Fibroblast of upper back skin (primary cell): ENCODE measurements at places on chromosomes 11 and 22.

DNA sequence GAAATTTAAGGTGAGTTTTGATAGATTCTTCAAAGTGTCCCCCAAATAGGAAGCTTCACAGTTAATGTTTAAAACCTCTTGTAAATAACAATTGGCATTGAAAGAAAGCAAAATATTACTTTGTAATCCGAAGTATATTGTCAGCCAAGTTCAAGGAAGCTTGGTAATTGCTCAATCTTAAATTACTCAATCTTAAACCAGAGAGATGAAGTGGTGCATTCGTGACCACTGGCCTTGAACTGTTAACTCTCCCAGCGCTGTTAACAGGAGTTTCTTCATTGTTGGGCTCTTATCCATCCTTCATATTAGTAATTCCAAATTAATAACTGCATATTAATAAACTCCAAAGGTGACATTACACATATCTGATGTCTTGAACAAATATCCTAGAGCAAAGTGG, 20.6 kb upstream of the FDX1 start:
- peak; percentile 2 for DNase-seq

DNA sequence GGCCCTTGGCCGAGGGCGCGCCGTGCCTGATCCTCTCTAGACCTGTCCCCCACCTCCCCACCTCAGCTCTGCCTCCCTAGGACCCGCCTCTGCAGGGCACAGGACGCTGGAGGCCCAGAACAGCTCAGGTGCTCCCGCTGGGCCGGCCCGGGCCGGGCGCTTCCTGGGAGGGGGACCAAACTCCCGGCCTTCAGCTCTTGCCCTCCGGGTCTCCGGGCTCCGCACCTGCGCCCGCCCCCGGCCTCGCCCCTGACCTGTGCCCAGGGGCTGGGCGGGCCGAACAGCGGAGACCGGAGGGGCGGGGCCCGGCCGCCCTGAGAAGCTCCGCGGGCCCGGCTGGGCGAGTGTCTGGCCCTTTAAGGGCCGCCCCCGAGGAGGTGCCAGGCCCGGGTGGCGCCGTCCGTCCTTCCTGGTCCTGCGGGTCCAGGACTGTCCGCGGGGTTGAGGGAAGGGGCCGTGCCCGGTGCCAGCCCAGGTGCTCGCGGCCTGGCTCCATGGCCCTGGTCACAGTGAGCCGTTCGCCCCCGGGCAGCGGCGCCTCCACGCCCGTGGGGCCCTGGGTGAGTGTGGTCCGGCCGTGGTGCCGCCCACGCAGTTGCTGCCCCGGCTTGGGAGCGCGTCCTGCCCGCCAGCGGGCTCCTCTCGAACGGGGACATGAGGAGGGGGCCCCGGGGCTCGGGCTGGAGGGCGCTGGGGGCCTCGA, at the start of gene SSH3:
Gene SSH3 (plus strand): TSS at position 399 of the 703 bp plus-strand sequence. CDS start 96 bp downstream, at position 495.
- peak; percentile 30 for DNase-seq

DNA sequence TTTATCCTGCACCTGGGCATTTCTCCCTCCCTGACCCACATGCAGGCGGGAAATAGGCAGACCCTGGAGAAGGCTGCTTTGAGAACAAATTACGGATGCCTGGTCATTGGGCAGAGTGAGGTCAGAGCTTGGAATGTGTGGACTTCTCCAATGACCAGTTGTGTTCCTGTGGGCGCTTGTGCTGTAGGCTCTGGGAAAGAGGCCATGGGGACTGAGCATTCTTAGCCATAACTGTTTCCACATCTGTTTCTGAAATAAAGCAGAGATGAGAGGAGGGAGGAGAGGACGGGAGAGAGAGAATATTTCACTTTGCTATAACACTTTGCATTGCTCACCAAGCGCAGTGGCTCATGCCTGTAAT, 11.2 kb upstream of the TMEM184B start:
- DNase-seq, result peak; percentile 79

- no peak for DNase-seq
Observed at GRCh38 chr11:111298413-111299100, at the start of gene POU2AF3. POU2AF3 (plus strand) TSS chr11:111298546; CDS start chr11:111298582, 36 bp downstream.

GRCh38 chr11:47688991-47689390, 26.2 kb downstream of the AGBL2 start:
- DNase-seq, result no peak

- DNase-seq, result no peak
Observed at GRCh38 chr11:95140397-95141033, 50.9 kb downstream of the ENDOD1 start.

GRCh38 chr11:31827455-31828206, 16.5 kb upstream of the PAX6 start:
- DNase-seq, result peak; percentile 28

DNA sequence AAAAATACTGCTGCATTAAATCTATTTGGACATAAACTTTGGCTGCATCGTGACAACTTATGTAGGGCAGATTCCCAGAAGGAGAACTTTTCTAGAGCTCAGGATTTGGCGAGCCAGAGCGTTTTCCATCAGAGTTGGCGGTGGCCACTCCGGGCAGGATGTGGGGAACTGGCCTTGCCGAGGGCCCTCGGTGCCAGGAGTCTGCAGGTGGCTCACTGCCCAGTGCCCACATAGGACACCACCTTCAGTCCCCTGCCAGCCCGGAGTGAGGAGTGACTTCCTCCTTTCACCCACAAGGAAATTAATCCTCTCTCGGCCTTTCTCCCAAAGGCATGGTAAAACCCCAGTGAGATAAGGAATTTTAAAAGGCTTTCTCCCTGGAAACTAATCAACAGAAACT, 1.6 kb upstream of the LGALS2 start:
- DNase-seq, result no peak

- DNase-seq, result peak; percentile 74
Observed at GRCh38 chr11:129117595-129118350, 74.4 kb downstream of the ARHGAP32 start.

DNA sequence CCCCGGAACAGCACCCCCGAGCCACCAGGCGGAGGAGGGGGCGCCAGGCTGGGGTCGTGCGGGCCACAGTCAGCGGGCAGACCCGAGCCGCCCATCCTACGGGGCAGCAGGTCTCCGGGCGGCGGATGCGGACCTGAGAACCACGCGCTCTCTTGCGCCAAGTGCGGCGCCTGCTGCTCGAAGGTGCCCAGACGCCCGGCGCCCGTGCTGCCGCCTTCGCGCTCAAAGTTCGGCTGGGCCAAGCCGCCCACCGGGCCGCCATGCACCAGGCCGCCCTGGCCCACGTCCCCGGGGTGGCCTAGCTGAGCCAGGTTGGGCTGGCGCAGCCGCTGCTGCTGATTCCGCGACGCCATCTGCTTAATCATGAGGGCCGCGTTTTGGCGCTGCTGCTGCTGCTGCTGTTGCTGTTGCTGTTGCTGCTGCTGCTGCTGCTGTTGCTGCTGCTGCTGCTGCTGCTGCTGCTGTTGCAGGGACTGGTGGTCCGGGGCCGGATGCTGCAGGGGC, 3.0 kb downstream of the MN1 start:
- peak; percentile 27 for DNase-seq

GRCh38 chr11:67255353-67255752, 10.9 kb upstream of the GRK2 start:
- DNase-seq, result no peak

DNA sequence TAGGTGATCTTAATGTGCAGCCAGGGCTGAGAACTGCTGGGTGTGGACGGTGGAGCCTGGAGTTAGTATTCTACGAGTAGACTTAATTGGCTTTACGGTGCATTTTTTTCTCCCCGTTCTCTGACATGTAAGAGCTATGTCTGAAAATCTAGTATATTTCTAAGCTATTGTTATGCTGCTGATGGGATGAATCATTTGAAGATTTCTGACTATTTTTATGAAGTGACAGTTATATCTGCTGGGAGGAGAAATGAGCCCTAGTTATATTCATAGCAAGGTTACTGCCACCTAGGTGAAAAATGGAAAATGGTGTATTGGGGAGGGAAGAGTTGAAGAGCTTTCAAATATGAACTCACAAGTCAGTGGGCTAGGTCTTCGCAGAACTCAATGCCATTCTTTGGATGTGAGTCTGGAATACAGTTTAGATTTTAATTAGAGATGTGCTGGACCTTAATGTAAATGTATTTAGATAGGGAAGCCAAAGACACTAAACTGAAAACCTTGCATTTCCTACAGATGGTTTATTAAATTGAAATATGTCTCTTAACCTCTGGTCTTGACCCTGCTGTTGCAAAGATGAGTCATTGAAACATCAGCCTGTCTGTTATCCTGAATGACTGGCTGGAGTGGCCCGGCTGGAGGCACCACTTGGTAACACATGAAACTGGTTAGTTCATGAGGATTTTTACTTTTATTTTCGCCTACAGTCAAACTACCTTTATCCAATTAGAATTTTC, 293.7 kb downstream of the DDX10 start:
- peak; percentile 83 for DNase-seq

DNA sequence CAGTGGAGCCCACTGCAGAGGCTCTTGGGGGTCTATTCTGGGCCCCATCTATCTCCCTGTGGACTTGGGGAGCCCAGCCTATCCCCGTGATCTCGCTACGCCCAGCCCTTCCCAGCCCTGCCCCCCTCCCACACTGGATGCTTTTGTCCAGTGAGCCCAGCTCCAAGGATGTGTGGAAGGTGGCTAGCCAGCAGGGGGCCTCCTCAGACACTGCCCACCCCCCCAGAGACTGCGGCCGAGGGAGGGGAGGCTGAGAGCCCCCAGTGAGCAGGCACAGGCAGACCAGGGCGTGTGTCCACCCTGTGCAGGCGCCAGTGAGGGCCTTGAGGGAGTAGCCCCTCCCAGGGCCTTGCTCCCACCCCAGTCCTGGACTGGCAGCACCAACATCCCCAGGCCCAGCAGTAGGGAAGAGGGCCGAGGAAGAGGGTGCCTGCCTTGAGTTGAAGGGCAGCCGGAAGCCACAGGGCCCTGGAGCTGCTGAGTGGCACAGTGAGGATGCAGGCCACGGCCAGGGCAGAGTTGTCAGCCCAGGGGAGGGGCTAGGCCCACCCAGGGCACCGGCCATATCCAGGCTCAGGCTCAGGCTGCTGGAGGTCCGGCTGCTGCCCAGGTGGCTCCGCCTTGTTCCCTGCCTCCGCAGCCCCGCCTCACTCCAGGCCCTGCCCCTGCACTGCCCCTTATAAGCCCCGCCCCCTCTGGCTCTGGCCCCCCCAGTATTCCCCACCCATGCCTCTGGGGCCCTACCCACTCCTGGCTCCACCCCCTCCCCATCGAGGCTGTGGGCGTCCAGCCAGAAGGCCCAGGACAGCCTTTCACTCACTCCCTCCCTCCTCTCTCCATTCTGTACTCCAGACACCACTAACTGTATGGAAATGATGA, 28.0 kb downstream of the MOB2 start:
- DNase-seq, result peak; percentile 3

GRCh38 chr11:74971424-74971823, 17.3 kb upstream of the NEU3 start:
- no peak for DNase-seq

DNA sequence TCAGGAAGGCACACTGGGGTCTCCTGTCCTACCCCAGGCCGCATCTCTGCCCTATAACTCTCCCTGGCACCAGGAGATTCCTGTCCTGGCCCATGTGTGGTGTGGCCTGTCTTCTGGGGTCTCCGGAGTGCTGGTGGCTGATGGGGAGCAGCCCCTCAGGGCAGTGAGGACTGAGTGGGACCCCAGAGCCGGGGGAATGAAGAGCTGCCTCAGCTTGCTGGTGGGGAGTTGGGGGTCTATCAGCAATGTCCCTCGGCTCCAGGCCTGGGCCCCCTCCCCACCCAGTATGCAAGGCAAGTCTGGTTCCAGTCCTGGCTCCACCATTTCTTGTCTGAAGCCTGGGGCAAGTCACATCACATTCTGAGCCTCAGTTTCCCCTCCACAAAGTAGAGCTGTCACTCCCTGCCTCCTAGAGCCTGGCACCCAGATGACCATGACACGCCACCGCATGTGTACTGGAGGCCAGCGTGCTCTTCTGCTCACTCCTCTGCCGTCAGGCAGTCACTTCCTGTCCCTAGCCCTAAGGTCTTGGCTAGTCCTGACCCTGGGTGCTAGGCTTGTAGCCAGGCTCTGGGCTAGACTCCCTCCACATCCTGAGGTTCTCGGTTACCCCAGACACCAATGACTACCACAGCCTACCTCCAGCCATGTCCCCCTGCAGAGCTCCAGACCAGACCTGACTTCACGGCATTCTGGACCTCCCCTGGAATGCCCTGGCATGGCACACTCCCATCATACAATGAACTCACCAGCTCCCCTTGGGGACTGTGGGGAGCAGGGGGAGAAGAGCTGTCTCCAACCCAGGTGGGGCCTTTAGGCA, 12.8 kb downstream of the ARAP1 start:
- no peak for DNase-seq

GRCh38 chr11:94525546-94526324, 13.5 kb downstream of the C11orf97 start:
- peak; percentile 89 for DNase-seq

DNA sequence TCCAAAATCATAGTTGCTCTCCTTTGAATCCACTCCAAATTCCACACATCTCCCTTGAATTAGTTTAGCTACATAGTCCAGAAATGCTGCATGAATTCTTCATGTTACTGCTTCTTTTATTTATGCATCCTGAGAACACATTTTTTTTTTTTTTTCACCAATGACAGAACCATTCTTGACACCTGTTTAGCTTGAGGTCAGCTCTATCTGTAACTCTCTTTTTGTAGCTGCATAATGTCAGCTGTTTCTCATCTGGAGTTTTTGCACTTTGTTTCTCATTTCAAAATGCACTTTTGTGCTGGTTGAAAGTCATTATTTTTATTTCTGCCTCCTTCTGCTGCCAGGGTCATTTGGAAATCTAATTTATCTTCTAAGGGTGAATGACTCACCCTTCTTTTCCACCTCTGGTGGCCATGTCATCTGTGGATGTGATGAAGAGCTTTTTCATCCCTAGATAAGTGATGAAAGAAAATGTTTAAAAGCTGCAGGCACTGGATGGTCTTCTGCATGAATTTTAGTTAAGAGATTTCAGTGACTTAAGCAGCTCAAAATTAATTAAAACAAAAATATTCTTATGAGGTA, 93.7 kb downstream of the JRKL start:
- DNase-seq, result no peak

- peak; percentile 53 for DNase-seq
Observed at GRCh38 chr22:45738206-45738605, 66.6 kb downstream of the ATXN10 start.

DNA sequence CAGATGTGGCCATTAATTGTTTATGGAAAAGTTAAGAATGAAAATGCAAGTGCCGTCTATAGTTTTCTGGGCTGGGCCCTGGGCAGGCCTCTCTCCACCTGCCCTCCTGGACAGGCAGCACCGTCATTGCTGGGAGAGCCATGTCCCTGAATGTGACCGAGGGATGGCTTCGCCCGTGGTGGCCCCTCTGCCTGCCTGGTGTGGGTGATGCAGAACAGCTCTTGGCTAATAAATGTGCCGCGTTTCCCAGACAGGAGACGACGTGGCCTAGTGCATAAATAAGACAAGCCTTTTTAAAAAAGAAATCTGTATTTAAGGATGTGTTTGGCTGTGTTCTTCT, 407.3 kb downstream of the TBC1D22A start:
- no peak for DNase-seq

DNA sequence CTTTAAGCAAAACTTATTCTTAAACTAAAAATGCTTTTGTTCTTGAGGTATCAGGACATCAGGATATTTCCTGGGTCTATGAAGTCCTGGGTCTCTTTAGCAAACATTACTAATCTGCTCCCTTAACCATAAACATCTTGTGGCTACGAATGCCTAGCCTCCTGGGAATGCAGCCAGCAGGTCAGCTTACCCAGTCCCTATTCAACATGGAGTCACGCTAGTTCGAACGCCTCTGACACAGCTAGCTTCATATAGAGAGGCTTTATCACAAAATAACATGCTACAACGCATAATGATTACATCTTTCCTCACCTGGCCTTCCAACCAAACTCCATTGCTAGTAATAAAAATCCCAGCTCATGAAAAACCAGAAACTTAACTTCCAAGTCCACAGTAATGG, 17.5 kb upstream of the FIBIN start:
- DNase-seq, result peak; percentile 86
